Right cardiac atrium (tissue), 5 donors: ENCODE measurements at places on chromosomes 12 and 14. TPM values are rescaled to one million over a fixed set of nuclear protein-coding genes. Genes with fewer than 3 reads are reported as not detected.

- DNase-seq, result no peak
Measured at GRCh38 chr12:25262389-25263074, 11.8 kb upstream of the KRAS start.

The CLEC4A gene
- total RNA-seq, result 0.82 TPM

DNA sequence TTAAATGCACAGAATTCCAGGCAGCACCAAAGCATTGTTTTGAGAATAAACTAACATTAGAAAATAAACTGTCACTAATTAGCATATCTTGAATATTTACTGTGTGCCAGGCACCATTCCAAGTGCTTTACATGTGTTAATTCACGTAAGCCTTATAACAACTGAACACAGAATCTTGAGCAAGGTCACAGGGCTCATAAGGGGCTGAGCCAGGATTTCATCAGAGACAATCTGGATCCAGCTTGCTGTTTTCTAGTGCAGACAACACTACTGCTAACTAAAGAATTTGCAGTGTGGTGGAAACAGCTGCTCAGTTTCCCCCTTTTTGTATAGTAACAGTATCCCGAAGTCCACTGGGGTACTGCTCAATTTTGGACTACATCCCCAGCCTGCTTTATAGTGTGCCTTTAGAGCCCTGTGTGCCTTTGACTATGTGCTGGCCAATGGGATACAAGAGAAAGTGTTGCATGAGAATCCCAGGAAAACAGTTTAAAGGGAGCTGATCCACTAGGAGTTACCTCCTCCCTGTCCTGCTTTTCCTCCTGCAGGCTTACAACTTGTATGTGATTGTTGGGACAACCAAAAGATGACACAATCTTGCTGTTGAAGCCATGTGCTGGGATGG lies 36.0 kb upstream of the RMST start:
- no peak for DNase-seq

- peak; percentile 78 for DNase-seq
Measured at GRCh38 chr14:72000907-72001306, 68.7 kb downstream of the RGS6 start.

The OR10P1 gene
- total RNA-seq, result 1.3 TPM

The DNAI7 gene
- total RNA-seq, result 2.2 TPM

The USP30 gene
- 12.1 TPM for total RNA-seq

GRCh38 chr12:9364224-9365176 lies 156.3 kb upstream of the PZP start:
- no peak for DNase-seq

The OVCH1 gene
- 0.11 TPM for total RNA-seq

DNA sequence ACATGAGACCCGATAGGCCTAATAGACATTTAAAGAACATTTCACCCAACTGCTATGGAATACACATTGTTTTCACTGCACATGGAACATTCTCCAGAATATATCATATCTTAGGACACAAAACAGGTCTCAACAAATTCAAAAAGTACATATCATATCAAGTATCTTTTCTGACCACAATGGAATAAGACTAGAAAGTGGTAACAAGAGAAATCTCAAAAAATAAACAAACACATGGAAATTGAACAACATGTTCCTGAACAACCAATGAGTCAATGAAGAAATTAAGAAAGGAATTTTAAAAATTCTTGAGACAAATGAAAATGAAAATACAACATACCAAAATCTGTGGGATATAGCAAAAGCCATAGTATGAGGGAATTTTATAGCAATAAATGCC lies 208.1 kb downstream of the PTPRO start:
- DNase-seq, result no peak

- no peak for DNase-seq
Measured at GRCh38 chr14:99347561-99347960, 75.6 kb upstream of the BCL11B start.

DNA sequence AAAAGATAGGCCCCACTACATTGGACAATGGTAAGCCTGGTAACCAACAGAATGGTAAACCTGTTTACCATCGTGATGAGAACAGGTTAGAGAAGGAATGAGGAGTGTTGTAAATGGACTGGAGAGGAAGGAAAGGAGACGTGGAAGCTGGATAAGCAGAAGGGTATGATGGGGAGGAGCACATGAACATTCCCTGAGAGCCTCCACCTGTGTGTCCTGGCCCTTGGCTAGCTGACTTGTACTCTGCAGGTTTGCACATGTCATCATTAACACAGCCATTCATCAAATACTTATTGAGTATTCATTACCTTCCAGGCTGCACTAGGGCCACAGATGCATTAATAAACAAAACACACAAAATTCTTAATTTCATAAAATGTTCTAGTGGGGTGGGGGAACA lies 4.3 kb upstream of the IL26 start:
- no peak for DNase-seq
